DMS79 treated with DMSO at 0.1 percent for 48 hours (cell line): ENCODE measurements at places on chromosomes 11 and 22.

GRCh38 chr11:68460741-68461574 lies at the start of gene PPP6R3:
PPP6R3 (plus strand) TSS chr11:68460752; CDS start chr11:68537665, 76,913 bp downstream.
- peak; percentile 16 for DNase-seq

DNA sequence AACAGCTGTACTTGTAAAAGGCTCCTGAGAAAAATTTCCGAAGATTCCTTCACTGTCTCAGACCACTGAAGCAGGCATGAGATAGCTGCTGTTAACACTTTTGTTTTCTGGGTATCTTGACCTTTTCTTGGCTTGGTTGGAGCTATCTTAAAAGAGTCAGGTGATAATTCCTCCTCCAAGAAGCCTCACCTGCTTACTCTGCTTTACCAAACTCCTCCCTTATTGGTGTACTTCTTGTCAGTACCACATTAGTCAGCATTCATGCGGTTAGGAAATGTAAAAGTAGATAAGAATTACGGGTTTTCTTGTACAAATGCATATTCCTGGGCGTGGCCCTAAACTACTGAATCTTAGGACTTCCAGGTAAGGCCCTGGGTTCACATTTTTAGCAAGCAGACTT lies 489.8 kb upstream of the LARGE1 start:
- DNase-seq, result no peak

GRCh38 chr11:3000032-3000961 lies 8.2 kb upstream of the NAP1L4 start:
- peak; percentile 68 for DNase-seq

- DNase-seq, result no peak
Measured at GRCh38 chr22:49975543-49976389, 15.2 kb downstream of the PIM3 start.

DNA sequence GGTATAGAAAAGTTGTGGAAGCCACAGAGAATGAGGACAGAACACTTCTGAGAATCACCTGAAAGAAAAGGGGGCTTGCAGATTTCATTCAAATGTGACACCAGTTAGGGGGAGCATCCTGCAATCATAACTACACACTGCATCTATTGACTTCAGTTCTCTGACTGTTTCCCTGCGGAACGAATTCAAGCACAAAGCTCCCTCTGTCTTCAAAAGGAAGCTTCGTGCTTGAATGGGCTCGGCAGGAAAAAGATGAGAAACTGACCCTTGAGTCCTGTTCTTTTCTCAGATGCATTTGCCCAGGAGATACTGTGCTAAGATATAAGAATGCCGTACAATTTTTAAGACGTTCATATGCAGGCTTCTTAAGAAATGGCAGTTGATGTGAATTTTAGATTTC lies 2000.4 kb upstream of the RAG2 start:
- no peak for DNase-seq

- DNase-seq, result no peak
Measured at GRCh38 chr11:70623906-70624597, 225.7 kb downstream of the CTTN start.
